ENCODE measurements at places on chromosomes 13 and 19.
A peak's percentile ranks its signal among the peaks of the same experiment; 100 is the strongest.

DNA sequence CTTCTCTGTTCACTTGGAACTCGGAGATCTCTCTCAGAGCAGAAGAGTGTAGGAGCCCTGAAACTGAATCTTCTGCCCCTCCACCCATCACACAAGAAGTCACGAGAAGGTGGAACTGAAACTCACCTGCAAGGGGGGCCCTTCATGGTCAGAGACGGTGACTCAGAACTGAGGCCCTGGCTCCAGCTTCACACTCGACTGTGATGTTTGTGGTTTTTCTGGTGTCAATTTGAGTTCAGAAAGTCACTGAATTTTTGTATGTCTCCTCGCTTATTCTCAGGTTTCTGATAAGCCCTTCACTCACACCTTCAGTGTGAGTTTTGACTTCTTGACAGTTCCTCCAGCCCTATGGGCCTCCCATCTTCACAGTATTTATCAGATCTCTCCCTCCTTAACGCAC lies 23.1 kb downstream of the SIGLEC5 start:
- DNase-seq: peak; percentile 26

DNA sequence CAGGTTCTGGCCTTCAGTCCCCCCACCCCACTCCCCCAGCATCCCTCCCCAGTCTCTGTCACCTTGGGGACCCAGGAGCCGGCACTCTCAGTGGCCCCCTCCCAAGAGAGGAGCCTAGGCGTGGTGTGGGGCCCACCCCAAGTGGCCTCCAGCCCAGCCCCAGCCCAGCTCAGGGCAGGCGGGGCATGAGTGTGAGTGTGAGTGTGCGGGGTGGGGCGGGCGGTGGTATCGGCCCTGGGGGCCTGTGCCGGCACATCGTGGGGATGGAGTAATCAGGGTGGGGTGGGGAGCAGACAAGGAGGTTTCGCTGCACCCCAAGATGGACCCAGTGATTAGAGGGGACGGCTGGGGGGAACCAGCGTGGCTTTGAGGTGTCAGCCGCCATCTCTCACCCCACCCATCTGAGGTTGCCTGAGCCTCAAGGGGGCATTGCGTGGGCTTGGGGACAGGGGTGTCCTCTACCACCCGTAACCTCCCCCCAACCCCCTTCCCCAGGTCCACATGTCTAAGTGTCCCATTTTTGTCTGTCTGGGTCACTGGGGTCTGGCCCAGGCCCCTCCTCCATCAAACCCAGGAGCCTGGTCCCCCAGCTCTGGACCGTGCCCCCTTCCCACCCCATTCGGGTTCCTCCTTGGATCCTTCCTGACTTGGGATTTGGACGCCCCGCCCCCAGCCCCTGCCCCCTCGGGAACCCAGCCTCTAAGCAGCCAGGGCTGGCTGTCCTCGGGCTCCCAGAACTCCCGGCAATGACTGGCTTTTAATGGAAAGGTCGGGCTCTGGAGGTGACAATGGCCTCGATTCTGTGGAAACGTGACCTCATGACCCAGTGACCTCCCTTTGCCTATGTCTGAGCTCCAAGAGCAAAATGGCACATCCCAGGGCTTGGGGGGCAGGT lies 6.9 kb upstream of the SULT2B1 start:
- DNase-seq: no peak

- DNase-seq: no peak
These were observed 12.4 kb upstream of the SIAH3 start for GRCh38 chr13:45863709-45864590.

DNA sequence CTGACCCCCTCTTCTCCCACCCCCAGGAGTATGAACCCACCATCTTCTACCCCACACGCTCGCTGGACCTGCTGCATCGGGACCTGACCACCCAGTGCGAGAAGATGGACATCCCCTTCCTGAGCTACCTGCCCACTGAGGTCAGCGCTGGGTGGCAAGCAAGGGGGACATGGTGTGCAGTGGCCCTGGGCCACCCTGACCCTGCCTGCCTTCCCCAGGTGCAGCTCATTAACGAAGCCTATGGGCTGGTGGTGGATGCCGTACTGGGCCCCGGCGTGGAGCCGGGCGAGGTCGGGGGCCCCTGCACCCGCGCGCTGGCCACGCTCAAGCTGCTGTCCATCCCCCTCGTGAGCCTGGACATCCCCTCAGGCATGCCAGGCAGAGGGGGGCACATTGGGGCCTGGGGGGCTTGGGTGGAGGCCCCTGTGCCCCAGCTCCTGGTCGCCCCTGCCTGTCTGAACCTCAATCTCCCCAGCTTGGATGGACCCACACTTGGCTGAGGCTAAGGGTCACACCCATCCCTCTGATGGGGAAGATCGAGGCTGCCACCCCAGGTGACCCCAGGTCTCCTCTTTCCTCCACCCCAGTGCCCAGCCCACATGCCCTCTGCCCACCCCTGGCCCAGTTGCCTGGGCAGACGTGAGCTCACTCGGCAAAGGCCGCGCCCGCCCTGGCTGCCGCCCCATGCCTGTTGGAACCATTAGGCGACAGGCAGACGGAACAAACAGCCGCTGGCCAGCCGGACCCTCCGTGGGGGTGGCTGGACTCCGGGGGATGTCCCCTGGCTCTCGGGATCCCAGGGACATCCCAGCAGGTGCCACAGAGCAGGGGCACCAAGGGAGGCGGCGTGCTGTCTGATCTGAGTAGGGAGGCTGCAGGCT lies 2.5 kb upstream of the CILP2 start:
- DNase-seq: no peak

- no peak for DNase-seq
These were observed 31.2 kb downstream of the KEAP1 start for GRCh38 chr19:10471909-10472308.

DNA sequence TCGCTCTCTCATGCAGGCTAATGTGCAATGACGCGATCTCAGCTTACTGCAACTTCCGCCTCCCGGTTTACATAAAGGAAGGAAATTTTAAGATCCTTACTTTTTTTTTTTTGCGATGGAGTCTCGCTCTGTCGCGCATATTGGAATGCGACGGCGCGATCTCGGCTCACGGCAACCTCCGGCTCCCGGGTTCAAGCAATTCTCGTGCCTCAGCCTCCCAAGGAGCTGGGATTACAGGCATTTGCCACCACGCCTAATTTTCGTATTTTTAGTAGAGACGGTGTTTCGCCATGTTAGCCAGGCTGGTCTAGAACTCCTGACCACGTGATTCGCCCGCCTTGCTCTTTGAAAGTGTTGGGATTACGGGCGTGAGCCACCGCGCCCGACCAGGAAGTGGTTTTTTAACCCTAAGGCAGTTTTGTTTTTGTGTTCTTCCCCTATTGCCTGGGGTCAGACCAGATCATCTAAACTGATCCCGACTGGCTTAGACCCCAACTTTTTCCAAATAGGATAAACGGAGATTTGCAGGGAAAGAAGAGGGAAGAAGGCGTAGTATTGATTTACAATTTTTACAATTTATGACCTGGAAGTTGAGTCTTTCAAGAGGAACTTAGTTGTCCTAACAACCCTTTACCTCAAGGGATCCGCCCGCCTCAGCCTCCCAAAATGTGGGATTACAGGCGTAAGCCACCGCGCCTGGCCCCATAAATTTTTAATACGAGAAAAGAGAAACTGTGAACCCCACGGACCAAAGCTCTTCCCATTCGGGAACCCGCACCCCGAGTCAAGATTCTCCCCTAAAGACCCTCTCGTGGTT lies 142.0 kb downstream of the ZNF737 start:
- peak; percentile 6 for DNase-seq

GRCh38 chr13:41590122-41590521 lies 132.8 kb downstream of the RGCC start:
- no peak for DNase-seq

DNA sequence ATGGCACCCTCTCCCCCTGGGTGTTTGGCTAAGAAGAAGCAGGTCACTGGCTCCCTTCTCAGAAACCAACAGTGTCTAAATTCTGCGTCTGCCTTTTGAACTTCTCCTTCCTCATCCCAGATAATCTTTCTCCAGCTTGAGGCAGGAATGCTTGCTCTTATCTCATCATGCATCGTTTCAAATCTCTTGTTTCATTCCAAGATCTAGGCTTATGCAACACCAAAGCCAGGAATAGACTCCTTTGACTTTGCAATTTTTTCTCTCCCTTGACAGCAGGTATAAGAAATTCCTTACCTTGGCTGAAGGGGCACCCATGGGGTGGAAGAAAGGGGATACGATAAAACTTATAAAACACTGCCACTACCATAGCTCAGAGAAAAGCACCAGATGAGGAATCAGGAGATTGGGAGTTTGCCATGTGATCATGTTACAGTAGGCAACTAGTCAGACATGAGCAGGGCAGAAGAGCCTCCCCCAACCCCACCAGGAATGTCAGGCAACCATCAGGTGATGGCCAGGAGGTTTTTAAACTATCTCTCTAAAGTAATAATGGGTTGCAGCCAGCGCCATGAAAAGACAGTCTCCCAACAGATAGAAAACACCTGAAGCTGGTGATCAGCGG lies 498.9 kb downstream of the KLF12 start:
- DNase-seq: no peak

- DNase-seq: no peak
These were observed 3.8 kb downstream of the COMMD6 start for GRCh38 chr13:75533861-75534260.

DNA sequence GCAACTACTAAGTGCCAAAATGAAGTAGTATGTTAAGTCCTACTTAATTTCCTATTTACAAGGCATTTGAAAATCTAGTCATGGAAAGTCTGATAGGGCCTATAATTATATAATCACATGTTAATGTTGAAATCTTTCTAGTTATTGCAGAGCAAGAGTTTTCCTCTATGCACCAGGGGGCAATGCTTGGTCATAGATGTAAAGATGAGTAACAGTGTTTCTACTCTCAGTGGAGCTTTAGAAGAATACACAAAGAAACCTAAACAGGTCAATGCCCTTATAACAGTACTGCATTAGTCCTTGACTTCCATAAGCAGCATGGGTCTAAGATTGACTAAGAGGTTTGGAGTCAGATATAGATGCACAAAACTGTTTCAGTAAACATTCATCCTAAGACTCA lies 218.7 kb downstream of the KCTD12 start:
- DNase-seq: no peak

DNA sequence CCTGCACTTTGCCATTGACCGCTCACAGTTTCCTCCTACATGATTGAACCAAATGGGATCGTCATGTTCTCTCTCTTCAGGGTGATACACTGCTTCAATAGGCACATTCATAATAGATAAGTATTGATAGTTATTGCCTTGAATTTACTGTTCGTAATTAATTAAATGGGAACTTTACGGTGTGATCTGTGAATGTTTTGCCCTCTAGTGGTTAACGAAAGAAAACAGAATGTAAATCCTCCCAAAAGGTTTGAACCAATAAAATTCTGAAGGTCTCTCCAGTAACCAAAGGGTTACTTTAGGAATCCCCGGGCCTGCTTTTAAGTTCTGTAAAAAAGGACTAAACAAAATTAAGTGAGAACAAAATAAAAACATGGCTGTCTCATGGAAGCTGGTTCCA lies 389.3 kb downstream of the DACH1 start:
- no peak for DNase-seq

DNA sequence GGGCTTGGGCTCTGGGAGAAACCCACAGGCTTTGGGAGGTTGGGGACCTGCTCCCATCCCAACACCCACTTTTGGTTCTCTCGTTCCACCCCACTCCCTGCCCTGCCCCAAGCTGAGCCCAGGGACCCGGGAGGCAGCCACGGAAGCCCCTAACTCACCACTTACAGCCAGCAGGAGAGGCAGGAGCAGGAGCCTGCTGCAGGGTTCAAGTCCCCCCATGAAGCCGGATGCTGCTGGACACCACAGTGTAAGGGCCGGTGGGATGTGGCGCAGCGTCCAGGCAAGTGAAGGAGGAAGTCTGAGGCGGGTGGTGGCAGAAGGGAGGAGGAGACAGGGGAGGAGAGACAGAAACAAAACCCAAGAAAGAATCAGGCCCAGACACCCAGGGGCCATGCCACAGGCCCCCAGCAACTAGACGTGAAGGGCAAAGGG lies at the start of gene TYROBP:
TSS of gene TYROBP (minus strand) at position 286 of the 432 bp plus-strand sequence. CDS start at position 219, 67 bp downstream.
- no peak for DNase-seq

DNA sequence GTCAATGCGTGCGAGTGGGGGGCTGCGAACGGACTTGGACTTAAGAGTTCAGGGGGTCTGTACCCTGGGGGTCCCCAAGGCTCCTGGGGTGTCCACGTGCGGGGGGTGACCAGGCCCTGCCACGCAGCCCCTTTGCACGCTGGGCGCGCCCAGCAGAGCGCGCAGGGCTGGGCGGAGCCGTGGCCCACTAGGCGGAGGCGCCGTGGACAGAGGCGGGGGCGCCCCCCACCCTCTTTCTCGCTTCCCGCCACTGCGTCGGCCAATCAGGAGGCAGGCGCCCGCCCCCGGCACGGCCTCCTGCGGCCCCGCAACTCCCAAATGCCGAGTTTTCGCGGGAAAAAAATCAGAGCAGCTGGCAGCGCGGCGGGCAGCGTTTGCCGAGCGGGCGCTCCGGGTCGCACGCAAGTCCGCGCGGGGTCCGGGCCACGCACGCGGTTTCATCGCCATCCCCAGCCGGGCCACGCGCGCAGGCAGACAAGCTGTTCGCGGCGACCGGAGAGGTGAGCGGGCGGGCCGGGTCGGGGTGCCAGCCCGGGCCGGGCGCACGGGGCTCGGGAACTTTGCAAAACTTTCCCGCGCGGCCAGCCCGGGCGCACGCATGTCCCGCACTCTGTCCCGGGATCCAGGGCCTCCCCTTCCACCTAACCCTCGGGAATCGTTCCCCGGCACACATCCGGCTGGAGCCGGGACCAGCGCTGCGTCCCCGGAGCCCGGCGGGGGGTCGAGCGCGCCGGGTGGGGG lies at the start of gene UHRF1:
TSS of gene UHRF1 (plus strand) at position 346 of the 741 bp plus-strand sequence. CDS start 1,385 bp downstream, outside the sequence.
- DNase-seq: peak; percentile 67

- DNase-seq: no peak
These were observed 8.8 kb upstream of the C19orf84 start for GRCh38 chr19:51399231-51399630.

GRCh38 chr19:50837300-50837699 lies 3.9 kb upstream of the KLK15 start:
- no peak for DNase-seq

DNA sequence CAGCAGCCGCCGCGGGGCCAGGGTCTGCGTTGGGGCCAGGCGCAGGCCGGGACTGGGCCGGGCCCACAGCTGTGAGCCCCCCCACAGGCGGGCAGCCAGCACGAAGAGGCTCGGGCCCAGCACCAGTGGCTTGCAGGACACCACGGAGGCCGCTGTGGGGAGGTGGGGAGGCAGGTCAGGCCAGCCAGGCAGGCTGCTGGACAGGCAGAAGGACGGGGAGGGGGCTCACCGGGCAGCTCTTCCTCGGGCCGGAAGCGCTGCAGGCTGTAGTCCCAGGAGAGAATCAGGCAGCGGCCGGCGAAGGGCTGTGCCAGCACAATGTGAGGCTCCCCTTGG lies 8.3 kb downstream of the LGI4 start:
- no peak for DNase-seq

- no peak for DNase-seq
These were observed 7.2 kb upstream of the FCHO1 start for GRCh38 chr19:17743874-17744580.

DNA sequence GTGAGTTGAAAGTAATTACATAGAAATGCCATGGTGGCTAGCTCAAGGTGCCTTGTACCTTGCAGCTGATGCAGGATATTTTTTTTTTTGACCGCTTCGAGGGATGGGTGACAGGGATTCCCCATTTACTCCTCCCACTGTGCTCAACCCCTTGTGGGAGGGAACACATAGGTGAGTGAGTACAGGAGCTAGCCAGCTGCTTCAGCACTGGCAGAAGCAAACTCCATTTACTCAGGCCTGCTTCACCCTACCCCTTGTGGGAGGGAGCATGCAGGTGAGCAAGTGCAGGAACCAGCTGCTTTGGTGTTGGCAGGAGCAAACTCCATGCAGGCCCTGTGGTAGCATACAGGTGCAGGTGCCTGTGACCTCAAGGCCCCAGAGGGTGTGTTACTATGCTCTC lies 330.1 kb downstream of the TDRD3 start:
- DNase-seq: no peak

All from stimulated activated CD4-positive, alpha-beta T cell treated with anti-CD3 and anti-CD28 coated beads, Interleukin-4, amount 100 ng/mL, for 48 hours (primary cell).